Aorta (tissue), 5 donors: ENCODE measurements at places on chromosomes 13 and 19.

- no peak for DNase-seq
Observed at GRCh38 chr13:93655154-93655553, 428.5 kb downstream of the GPC6 start.

- DNase-seq: no peak
Observed at GRCh38 chr19:13808856-13809255, 13.6 kb downstream of the ZSWIM4 start.

GRCh38 chr13:78046331-78046730 lies 127.7 kb upstream of the EDNRB start:
- DNase-seq: no peak

DNA sequence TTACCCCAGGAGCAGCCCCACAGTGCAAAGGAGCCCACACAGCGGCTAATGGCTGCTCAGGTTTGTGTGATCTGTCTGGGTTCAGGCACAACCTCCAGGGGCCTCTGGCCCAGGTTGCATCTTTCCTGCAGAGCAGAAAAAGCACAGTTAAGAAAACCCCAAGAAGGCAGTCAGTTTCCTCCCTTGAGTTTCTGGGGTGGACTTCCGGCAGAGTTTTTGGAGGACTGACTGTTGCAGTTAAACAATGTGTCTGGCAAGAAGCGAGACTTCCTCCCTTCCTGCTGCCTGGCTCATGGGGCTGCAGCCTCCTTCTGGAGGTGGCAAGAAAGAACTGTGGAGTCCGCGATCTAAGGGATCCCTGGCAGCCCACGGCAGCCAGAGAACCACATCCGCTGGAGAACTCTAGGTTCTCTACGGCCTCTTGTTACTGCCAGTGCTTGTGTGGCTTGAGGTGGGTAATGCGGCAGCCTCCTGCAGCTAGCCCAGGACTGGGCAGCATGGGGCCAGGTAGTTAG lies 114.4 kb downstream of the ZDHHC20 start:
- DNase-seq: no peak

DNA sequence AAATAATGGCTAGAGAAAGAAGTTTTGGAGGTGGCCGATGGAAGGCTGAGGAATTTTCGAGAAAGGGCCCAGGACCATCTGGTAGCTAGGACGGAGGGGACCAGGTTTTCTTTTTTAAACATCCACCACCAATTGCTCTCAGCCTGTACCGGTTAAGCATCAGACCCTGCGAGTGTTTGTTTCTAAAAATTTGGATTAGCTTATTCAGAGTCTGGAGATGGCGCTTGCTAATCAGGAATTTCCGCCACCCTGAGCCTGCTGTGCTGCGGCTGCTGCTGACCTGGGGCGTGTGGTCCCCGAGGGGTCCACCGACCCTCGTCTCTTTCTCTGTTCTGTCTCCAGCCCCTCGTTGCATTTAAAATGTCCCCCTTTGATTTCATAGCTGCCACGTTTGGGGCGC lies 2.0 kb downstream of the UHRF1 start:
- no peak for DNase-seq

DNA sequence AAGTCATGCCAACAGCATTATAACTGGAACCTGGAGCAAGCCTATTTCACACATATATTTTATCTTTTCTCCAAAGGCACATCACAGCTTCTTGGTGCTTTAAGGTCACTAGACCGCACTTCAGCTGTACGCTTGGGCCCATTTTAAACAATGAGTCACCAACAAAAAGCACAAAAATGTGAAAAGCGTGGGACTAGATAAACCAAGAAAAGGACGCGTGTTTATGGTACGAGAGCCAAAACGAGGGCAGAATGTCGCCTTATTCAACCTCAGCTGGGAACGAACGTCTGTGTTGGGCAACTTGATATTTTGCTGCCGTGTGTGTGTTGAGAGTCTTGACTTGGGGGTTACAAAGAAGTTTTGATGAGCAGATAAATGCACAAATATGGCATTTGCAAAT lies 9.2 kb upstream of the EHD2 start:
- no peak for DNase-seq

- DNase-seq: no peak
Observed at GRCh38 chr19:54179921-54180461, 7.0 kb upstream of the TMC4 start.

GRCh38 chr19:34959021-34959420 lies 5.0 kb downstream of the ZNF792 start:
- no peak for DNase-seq
